ENCODE measurements at places on chromosomes 3 and 15.

DNA sequence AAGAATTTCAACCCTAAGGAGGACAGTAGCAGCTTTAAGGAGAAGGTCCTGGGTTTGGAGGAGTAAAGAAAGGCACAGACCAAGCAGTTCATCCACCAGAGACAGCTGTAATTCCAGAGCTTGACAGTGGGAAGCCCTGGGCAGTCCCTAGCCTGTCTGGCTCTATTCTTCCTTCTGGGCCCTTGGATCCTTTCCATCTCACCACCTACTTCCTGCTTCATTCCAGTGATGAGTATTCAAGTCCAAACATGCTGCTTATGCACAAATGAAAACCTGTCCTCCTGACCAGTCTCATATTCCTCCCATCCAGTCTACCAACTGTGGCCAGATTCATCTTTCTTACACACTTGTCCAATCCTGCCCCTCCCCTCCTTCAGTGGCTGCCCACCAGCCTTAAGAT, 171.4 kb downstream of the CNTN3 start:
- no peak for DNase-seq

DNA sequence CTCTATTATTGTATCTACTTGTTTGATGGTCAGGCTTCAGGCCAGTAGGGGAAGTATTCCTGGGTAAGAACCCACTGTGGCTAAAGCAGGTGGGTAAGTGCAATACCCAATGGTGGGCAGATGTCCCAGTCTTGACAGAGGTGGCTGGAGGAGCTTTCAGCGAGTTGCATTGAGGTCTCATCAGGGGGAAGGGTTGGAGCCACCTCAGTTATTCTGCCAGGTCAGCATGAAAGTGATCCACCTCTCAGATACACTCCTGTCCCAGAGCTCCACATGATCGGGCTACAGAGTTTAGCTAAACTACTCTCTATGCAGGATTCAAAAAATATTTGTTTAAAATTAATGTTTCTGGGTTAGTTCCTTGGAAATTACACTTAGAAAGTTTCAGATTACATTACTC, 95.8 kb upstream of the WNT7A start:
- DNase-seq, result no peak

DNA sequence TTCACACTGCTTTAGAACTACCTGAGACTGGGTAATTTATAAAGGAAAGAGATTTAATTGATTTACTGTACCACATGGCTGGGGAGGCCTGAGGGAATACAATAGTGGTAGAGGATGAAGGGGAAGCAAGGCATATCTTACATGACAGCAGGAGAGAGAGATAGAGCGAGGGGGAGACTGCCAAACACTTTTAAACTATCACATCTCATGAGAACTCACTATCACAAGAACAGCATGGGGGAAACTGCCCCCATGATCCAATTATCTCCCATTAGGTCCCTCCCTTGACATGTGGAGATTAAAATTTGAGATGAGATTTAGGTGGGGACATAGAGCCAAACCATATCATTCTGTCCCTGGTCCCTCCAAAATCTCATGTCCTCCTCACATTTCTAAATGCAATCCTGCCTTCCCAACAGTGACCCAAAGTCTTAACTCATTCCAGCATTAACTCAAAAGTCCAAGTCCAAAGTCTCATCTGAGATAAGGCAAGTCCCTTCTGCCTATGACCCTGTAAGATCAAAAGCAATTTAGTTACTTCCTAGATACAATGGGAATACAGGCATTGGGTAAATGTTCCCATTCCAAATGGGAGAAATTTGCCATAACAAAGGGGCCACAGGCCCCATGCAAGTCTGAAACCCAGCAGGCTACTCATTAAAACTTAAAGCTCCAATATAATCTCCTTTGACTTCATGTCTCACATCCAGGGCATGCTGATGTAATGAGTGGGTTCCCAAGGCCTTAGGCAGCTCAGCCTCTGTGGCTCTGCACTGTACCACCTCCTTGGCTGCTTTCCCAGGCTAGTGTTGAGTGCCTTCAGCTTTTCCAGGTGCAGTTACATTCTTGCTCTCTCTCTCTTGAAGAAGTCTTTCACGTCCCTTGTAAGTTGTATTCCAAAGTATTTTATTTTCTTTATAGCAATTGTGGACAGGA, 481.7 kb upstream of the TGFBR2 start:
- peak; percentile 79 for DNase-seq

GRCh38 chr3:158127250-158128219, 17.6 kb downstream of the RSRC1 start:
- no peak for DNase-seq

- no peak for DNase-seq
Observed at GRCh38 chr3:27573138-27573537, 89.0 kb upstream of the SLC4A7 start.

DNA sequence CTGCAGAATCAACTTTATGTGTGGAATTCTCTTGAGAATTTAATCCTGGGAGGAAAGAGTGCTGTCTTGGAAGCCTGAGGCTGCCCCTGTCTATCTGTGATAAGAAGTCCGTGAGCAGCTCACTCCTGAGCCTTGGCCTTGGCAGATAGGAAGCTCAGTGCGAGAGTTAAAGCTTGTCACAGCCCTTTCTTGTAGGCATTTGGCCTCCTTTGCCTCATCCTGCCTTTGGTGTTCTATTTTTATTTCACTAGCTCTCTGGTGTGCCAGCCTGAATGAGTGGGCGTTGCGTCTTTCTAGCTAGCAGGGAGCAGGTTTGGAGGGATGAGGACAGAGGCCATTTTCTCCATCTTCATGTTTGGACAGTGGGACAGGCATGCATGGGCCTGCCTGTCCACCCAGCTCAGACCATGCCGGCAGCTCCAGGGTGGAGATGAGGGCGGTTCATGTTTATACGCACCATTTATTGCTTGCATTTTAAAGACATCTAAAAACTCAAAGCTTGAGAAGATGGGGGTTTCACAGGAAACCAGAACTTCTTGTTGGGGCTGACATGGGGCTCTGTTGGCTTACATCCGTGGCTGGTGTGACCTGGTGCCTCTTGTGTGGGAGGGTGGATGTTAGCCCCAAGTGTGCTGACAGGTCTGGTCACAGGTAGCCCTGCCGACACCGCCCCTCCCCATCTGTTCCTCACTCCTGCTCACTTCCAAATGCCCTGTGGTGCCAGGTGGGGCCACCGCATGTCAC, 29.8 kb downstream of the IRAK2 start:
- DNase-seq, result peak; percentile 56

DNA sequence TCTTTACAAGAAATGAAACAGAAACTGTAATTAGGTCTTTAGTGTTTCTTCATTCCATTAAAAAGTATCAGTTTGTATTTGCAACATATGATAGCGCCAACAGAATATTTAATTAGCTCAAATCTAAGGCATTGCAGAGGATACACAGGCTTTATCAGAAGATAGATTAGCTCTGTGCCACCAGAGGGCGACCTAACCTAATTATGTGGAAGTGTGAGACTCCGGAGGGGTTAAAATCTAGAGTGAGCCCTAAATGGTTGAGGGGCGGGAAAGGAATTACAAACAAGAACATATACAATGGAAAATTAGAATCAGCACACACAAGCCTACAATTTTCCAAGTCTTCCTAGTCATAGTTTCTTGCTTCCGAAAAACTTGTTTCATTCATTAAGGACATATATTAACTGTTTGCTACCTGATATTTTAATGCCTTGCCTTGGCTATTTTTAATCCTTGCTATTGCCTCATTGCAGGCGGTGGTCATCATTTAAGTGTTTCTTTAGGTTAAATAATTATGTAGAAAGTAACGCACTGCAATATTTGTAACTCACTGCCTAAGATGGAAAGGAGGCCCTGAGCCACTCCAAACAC, 18.0 kb upstream of the RYR3 start:
- peak; percentile 66 for DNase-seq

- no peak for DNase-seq
Observed at GRCh38 chr3:94778814-94779494, 716.1 kb downstream of the NSUN3 start.

GRCh38 chr15:56871185-56871584, 47.3 kb upstream of the TCF12 start:
- DNase-seq, result no peak

- DNase-seq, result no peak
Observed at GRCh38 chr3:65642883-65643282, 395.8 kb downstream of the MAGI1 start.

GRCh38 chr3:151052756-151053155, 32.7 kb upstream of the MED12L start:
- no peak for DNase-seq

GRCh38 chr3:125017406-125017805, 38.4 kb downstream of the HEG1 start:
- no peak for DNase-seq

GRCh38 chr3:122785231-122785630, 8.4 kb downstream of the HSPBAP1 start:
- DNase-seq, result no peak

DNA sequence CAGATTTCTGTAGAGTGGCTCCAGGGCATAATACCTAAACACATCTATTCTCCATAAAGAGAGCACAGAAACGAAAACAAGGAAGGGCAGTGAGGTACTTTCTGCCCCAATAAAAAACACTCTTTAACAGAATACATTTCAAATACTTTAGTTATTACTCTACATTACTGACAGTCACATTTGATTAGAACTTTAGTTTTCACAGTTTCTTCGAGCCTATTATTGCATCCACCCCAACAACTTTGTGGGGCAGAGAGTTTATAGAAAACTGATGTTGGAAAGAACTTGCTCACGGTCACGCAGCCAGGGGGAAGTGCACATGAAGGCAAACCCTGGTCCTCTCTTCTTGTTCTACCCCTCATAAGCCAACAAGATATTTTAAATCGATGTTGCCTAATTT, 9.0 kb downstream of the VPS39 start:
- no peak for DNase-seq

- no peak for DNase-seq
Observed at GRCh38 chr3:27358372-27358771, 10.8 kb downstream of the NEK10 start.

All from thyroid gland (tissue), 4 donors.